ENCODE measurements at places on chromosomes 12 and 14.

DNA sequence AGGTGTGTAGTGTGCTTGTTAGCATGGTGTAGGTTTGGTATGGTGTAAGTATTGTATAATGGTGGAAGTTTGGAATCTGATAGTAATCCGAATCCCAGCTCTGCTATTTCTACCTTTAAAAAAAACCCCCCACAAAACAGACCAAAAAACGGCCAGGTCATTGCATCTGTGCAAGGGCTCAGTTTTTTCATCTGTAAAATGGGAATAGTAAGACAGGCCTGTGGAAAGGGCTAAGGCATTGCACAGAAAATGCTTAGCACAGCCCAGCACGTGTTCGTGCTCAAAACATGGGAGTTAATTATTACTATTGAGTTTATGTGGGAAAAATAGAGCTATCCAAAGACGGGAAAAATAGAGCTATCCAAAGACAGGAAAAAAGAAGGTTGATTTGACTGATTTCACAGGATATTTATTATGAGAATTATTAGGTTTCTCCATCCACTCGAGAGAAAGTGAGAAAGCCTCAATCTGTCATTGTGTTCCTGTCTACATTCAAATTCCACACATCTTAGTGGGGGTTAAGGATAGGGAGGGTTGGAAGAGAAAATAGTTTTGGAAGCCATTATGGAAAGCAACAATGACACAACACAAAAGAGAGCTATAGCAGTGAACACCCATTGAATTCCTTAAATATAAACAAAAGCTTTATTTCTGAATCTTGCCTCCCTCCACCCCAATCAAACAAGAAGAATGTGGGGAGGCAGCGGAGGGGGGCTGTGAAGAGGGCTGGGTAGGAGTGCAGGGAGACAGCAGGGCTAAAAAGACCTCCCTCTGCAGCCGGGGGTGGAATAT, 126.8 kb upstream of the MAX start:
- DNase-seq = no peak

- DNase-seq = no peak
Measured at GRCh38 chr14:39755269-39755878, 323.1 kb upstream of the FBXO33 start.

DNA sequence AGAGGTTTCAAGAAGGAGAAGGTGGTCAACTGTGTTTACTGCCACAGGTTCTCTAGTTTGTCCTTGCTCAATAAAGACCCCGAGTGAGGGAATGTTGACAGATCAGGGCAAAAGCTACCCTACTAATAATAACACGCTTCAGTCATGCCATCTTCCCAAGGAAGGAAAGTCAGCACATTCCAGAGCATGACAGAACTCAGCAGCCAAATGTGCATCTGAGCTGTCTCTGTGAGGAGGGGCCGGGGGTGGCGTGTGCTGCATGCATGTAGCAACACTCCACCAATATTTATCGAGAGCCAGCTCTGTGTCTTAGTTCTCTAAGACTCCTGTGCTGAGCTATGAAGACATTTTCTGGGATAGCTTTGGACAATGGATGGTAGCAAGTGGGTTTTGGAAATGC, 260.4 kb downstream of the DPF3 start:
- DNase-seq = no peak

GRCh38 chr14:102945346-102946130, 23.1 kb downstream of the AMN start:
- no peak for DNase-seq

GRCh38 chr14:80941241-80942185, at the start of gene CEP128:
Gene CEP128, minus strand, starts transcription at chr14:80941738.
- DNase-seq = peak; percentile 83

DNA sequence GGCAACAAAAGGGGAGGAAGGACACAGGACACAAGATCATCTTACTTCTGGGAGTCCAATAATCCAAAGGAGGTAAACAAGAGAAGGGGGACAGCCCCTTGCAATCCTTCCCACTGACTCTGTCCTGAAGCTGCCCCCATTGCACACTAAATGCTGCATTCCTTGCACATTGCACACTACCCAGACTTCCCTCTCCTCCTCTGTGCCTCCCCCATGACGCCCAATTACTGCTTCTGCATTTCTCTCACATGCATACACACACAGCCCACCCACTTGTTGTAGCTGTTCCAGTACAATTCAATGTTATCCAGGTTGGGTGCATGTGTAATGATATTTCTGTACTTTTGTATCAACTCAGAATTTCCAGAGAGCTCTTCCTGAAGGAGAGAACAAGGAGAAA, 5.5 kb downstream of the NDRG2 start:
- no peak for DNase-seq

DNA sequence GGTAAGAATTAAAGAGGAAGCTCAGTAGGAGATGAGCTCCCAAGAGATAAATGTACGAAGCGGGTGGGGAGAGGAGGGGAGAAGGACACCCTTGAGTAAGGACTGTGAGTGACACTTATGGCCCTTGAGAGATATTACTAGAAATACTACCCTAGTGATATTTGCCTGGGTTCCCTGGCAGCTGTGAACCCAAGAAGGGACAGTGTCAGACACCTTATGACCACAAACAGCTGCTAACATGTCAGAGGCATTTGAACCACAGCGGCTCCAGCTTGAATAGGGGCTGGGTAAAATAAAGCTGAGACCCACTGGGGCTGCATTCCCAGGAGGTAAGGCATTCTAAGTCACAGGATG, 19.6 kb upstream of the SLC6A12 start:
- DNase-seq = no peak

DNA sequence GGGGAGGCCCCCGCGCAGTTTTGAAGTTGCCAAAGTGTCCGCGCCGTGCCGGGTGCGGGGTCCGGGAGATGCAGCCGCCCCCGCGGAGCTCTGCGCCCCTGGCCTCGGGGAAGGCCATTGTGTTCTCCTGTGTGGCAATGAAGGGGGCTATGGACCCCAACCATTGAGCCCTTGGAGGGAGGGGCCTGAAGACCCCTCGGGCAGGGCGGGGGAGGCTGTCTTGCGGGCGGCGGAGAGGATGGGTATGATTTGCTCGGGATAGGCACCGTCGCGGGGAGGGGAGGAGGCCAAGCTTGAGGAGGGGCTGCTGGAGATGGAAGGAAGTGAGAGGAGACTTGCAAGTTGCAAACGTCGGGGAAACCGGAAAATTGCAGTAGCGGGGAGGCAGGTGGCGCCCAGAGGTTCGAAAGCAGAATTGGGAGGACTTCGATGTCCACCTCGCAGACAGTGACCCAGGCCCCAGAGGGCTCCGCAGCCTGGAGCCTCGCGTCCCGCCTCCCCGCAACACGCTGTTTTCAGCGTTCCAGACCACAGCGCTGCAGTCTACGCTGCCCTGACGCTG, 25.4 kb downstream of the BCL11B start:
- no peak for DNase-seq

GRCh38 chr14:24429395-24430142, at the start of the genes CBLN3 and KHNYN:
Gene CBLN3, minus strand, starts transcription at chr14:24429668. Its CDS starts 614 bp downstream, at chr14:24429054.
Gene KHNYN, plus strand, starts transcription at chr14:24429954. Its CDS starts 777 bp downstream, at chr14:24430731.
- peak; percentile 82 for DNase-seq

DNA sequence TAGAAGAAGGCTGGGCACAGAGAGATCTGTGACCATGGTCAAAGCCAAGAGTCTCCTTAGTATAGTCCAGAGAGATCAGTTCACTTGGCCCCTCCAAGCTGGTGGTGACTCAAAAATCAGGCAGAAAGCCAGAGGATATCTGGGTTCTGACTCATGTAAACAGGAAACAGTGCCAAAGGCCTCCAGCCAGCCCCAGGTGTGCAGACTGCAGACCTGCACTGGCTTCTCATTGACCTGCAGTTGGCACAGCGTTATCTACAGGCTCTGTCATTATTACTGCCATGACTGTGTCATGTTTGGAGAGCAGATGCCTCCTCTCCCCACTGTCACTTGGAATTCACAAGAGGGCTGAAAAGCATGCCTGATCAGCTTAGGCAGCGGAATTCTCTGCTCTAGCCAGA, 295.7 kb upstream of the PRKD1 start:
- DNase-seq = no peak

DNA sequence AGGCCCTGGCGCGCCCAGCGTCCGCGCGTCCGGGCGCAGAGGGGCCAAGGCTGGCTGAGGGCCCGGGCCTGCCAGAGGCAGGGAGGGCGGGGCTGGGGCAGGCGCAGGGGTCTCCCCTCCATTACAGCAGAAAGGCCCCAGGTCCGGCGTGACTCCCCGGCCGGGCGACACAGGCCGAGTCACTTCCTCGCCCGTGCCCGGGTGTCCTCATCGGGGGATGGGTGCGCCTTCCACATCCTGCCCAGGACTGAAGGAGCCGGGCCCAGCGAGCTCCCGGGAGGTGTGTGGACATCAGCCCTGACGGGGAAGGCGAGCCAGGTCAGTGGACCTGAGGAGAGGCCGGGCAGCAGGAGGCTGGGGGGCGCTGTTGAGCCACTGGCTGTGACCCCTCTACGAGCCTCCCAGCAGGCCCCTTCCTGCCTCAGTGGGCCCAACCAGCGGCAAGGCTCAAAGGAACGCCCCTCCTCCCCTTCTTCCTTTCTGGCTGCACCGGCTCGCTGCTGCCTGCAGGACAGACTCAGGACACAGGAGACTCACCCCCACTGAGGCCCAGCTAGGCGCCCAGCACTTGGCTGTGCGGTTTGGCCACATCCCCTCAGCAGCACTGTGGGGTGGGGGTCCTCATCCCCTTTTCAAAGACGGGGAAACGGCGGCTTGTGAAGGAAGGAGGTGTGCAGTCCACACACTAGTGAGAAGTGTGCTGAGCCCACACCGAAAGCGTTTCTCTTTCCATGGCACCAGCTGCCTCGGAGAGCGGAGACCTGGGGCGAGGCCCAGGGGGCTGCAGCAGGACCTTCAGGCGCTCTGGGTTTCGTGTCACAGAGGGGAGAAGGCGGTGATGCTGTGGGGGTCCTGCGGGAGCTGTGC, 606 bp downstream of the TNFAIP2 start:
- DNase-seq = no peak

GRCh38 chr12:95624589-95624988, 73.3 kb upstream of the USP44 start:
- no peak for DNase-seq

Measured in activated CD4-positive, alpha-beta T cell treated with anti-CD3 and anti-CD28 coated beads, Interleukin-2, amount 50 U/mL, for 4 hours (primary cell).